ENCODE measurements at places on chromosomes 7 and 10.

- DNase-seq, result no peak
Observed at GRCh38 chr7:66771795-66772194, 31.3 kb downstream of the RABGEF1 start.

GRCh38 chr10:43905512-43906236 lies 257.0 kb upstream of the ZNF32 start:
- DNase-seq, result no peak

- no peak for DNase-seq
Observed at GRCh38 chr10:117198088-117198487, 799 bp downstream of the KCNK18 start.

- no peak for DNase-seq
Observed at GRCh38 chr10:120612756-120613155, 155.7 kb downstream of the PLPP4 start.

- DNase-seq, result no peak
Observed at GRCh38 chr7:120843109-120843508, 14.8 kb downstream of the TSPAN12 start.

GRCh38 chr10:52220947-52221346 lies 93.1 kb upstream of the DKK1 start:
- no peak for DNase-seq

GRCh38 chr7:104972500-104972899 lies 41.5 kb upstream of the KMT2E start:
- no peak for DNase-seq

DNA sequence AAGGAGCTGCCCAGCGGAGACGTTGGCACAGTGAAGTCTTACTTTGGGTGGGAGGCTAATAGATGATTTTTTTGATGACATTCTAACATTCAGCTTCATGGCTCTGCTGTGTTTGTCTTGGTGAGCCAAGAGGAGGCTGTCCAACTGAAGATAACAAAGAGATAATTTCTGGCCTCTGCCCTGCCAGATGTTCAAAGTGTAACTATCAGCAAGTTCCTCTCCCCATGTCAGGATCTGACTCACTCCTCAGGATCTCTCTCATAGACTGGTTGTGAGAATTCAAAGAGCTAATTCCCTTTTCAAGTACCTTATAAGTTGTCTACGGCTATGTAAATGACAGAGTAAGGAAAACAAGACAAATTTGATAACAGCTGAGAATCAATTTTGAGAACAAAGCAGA lies 1340.9 kb downstream of the XPNPEP1 start:
- no peak for DNase-seq

- DNase-seq, result no peak
Observed at GRCh38 chr10:133143200-133143533, 16.9 kb upstream of the KNDC1 start.

- DNase-seq, result no peak
Observed at GRCh38 chr7:47241112-47242065, 340.5 kb downstream of the TNS3 start.

DNA sequence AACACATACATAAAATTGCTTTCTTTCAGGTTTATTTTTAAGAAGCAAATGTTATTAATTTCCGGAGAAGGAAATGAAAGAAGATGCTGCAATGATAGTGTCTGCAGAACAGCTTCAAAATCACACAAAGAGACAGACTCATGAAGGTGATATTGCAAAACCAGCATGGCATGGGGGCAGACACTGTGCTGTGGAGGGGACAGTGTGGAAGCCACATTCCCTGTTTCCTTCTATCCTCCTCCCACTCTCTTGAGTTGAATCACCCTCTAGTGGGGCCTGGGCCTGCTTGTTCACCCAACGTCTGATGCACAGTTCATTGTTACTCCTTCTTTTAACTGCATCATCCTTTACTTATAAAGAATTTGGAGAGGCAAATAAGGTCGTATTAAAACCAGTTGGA lies 104.0 kb upstream of the INSIG1 start:
- no peak for DNase-seq

DNA sequence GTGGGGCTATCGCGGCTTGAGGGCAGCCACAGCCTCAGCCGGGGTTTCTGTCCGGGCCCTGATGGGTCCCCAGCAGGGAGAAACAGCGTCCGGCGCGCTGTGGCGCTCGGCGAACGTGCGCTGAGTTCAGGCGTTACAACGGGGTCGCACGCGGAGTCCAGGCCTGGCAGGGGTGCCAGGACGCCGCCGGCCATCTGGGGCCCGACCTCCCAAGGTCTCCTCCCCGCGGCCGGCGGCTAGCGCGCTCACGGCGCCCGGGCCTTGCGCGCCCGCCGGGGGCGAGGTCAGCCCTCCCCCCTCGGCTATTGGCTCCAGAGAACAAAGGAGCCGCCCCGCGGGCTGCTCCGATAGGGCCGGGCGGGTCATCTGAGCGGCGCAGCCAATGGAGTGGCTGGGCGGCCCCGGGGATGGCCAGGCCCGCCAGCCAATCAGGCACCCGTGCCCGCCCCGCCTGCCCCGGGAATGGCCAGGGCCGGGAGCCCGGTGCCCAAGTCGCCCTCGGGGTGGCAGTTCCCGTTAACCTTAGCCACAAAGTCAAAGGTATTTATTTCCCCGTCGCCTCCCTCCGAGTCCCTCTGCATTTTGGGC lies at the start of gene ZNF775:
Gene ZNF775, plus strand, starts transcription at position 478 of the 588 bp plus-strand sequence. CDS start 9,141 bp downstream, outside the sequence.
- peak; percentile 82 for DNase-seq

GRCh38 chr10:131391936-131392335 lies 80.4 kb upstream of the TCERG1L start:
- DNase-seq, result no peak

- DNase-seq, result peak; percentile 38
Observed at GRCh38 chr10:127977357-127978009, 70.6 kb downstream of the PTPRE start.

- DNase-seq, result peak; percentile 69
Observed at GRCh38 chr10:72009425-72010081, 45.4 kb downstream of the CHST3 start.

DNA sequence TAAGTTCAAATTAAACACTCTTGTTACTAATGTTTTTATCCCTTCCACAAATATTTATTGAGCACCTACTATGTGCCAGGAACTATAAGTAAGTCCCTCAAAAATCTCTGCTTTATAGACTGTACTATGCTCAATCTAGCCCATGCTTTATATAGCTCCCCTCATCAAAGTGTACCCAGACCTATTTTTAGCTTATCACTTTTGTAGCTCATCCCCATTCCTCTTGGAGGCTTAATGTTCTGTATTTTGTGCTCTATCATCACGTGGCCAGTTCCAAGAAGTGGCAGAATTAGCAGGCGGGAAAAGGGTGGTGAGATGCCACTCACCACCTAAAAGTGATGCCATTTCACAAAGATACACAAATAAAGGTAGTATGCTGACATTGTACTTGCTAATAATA lies 138.1 kb upstream of the BET1 start:
- no peak for DNase-seq

DNA sequence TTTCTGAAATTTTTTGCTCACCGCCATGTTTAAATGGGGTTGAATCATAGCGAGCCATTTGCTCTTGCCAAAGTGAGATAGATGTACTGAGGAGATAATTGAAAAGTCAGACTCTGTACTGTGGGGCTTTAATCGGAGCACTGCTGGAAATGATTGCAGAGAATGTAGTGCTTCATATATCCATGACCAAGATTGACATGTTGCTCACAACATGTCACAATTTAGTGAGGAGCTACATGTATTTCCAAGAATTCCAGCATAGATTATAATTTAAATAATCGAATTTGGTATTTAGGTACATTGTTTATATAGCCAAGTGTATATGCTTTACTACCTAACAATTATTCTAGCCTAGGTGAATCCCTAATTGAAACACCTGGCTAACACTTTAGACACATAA lies 66.5 kb downstream of the PODXL start:
- DNase-seq, result no peak

DNA sequence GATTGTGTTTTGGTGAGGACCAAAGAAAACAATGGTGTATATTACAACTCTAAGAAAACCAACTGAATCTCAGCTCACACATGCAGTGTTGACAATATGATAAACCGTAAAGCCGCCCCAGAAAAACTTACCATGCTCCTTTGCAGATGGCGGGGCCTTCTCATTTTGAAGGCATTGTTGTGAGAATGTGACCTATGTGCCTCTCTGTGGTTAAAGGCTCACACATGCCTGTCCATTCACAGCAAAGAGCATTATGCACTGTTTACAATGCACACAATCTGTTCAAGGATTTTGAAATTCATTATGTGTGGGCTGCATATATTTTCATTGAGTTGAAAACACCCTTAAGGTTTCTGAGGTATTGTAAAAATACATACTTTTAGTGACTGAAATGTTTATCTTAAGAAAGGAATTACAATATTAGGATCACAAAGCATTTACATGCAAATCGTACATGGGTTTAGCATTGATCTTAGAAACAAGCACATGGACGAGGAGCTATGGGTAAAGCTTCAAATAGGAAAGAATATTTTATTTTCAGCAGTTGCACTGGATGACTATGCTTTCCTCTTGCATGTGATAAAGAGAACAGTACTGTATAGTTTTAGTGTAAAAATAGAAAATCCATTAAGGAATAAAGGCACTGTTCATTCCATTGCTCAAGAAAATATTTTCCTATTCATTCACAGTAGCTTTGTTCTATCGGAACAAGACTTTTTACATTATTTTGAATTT lies 334.3 kb downstream of the ARL4A start:
- no peak for DNase-seq

DNA sequence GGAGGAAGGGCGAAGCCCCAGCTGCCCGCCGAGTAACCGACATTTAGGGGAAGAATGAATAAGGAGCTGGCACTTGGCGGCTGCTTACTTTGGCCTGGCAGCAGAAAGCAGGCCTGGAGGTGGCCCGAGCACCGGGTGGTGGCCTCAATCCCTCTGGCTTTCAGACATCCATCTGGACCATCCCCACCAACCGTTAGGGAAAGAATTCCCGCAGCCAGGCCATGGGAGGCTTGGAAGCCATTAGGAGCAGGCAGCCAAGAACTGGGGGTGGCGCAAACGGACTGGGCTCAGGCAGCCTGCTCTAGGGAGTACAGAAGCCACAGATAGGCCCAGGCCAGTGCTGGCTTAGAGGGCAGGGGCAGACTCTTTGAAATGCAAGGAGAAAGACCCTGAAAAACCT lies 132.7 kb downstream of the NEURL1 start:
- DNase-seq, result no peak

DNA sequence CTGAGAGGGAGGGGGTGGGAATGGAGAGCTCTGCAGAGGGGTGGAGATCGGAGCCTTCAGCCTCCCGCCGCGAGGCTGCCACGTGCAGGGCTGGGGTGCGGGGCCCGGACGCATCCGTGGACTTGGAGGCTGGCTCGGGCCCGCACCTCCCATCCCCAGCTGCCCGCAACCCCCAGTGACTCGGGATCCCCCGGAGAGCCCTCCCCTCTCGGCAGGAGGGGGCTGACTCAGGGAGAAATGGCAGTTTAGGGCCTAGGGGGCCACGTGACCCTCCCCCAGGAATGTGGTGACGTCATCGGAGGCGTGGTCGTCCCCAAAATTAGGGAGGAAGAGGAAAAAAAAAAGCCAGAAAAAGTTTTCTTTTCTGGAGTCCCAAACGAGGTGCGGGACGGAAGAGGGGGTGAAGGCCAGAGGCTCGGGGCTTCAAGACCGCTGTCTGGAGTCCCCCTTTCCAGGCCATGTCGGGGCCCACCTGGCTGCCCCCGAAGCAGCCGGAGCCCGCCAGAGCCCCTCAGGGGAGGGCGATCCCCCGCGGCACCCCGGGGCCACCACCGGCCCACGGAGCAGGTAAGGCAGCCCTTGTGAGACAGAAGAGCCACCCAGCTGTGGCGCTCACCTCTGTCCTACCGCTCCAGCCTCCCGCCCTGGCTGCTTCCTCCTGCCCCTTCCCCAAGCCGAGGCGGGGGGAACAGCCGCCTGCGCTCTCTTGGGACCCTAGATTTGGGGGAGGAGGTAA lies at the start of gene TRIP6:
Gene TRIP6, plus strand, starts transcription at position 348 of the 736 bp plus-strand sequence. Its CDS starts 111 bp downstream, at position 459.
- peak; percentile 88 for DNase-seq

DNA sequence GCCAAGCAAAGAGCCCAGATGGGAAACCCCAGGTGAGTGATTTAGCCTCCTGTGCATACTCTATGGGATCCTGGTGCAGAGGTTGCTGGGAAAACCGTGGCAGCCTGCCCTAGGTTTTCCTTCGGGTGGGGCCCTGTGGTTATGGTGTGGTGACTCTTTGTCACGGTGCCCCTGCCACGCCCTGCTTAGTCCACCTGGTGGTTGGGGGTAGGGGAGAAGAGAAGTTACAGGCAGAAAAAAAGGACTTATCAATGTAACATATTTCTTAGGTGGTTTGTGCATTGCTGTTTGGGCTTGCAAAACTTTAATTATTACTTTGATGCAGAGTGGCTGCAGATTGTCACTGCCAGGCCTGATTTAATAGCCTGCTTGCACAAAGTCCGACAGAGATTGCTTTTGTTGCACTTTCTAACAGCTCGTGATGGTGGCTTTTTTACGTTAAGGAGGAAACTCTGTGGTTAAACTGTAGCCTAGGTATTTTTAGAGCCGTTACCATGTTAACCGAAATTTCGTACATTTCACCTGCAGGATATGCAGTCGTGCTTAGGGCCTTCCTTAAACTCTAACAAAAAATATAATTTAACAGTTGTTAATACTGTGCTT lies 197.4 kb downstream of the RNLS start:
- no peak for DNase-seq

DNA sequence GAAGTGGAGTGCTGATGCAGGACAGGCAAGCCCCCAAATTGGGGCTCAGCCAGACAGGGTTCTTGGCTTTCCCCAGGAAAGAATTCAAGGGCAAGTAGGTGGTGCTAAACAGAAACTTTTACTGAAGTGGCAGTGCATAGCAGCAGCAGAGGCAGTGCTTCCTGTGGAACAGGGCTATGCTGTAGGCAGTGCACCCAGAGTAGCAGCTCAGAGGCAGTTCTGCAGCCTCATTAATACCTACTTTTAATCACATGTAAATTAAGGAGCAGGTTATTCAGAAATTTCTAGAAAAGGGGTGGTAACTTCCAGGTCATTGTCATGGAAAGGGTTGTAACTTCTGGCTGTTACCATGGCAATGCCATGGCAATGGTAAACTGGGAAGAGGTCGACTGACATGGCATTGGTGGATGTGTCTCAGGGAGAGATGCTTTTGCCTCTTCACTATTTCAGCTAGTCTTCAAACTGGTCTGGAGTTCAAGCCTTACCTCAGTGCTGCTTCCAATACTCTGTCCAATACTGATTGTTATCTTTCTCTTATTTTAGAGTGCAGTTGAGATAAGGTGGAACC lies 29.2 kb downstream of the PRSS58 start:
- DNase-seq, result no peak

DNA sequence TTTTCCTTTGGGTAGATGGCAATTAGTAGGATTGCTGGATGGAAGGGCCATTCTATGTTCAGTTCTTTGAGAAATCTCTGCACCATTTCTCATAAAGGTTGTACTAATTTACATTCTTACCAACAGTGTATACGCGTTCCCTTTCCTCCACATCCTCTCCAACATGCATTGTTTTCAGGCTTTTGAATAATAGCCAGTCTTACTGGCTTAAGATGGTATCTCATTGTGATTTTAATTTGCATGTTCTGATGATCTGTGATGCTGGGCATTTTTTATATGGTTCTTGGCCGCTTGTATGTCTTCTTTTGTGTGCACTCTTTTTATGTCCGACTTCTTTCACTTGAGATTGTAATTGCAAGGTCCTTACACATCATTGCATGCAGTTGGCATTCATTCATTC lies 11.7 kb downstream of the CLIP2 start:
- no peak for DNase-seq

- no peak for DNase-seq
Observed at GRCh38 chr10:72831696-72832409, 61.7 kb upstream of the OIT3 start.

GRCh38 chr7:44618753-44619152 lies 12.3 kb downstream of the OGDH start:
- no peak for DNase-seq

GRCh38 chr10:133219782-133220181 lies 10.2 kb upstream of the UTF1 start:
- no peak for DNase-seq
